ENCODE measurements at places on chromosomes 16 and 17. TPM values are rescaled to one million over a fixed set of nuclear protein-coding genes. Genes with fewer than 3 reads are reported as not detected.

Gene CTF1
- total RNA-seq: 10.3 TPM

DNA sequence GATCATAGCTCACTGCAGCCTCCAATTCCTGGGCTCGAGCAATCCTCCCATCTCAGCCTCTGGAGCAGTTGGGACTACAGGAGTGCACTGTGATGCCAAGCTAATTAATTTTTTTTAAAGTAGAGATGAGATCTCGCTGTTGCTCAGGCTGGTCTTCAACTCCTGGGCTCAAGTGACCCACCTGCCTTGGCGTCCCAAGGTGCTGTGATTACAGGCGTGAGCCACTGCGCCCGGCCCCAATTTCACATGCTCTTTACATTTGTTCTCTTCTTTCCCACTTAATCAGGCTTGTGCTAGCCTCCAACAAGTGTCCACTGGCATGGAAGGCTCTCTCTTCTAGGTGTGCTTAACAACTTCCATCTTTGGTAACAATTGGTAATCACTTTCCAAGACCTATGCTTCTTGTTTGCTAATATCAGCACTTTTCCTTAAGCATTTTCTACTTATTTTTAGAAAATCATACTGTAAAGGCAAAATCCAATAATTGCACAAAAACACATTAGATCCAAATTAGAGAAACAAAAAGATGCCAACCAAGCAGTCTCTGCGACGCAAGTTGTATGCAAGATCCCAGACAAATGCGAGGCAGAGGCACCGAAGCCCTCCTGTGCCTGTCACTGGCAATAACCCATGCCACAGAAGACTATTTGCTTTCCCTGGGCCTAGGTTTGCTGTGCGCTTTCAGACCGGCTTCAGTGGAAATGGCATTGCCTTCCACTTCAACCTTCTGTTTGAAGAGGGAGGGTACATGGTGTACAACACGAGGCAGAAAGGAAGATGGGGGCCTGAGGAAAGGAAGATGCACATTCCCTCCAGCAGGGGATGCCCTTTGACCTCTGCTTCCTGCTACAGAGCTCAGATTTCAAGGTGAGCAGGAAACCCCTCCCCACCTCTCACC lies 52.6 kb downstream of the NOS2 start:
- H3K27me3 ChIP-seq: no peaks in the 10 kb centered on the region
- no peak overlapping the region for H3K27ac ChIP-seq

DNA sequence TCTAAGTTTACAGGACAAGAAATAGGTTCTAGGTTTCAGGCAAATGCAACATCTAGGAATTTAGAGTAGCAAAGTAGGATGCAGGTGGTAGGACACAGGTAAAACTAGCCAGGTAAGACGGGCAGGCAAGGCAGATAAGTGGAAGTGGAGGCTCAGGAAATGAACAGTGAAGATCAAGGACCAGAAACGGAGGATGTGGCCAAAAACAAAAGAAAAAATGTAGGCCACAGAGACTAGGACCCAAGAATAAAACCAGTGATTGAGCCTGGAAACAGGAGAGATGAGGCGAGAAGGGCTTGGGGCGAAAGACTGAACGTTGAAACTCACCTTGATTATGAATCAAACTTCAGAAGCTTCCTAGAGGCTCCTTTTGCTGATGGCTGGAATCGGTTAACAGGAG lies 24.0 kb downstream of the CPSF4L start:
- peaks cover 22% of the 10 kb centered on the region for H3K4me1 ChIP-seq
- no peaks in the 10 kb centered on the region for H3K27me3 ChIP-seq
- peaks cover 23% of the 10 kb centered on the region for H3K36me3 ChIP-seq
- H3K27ac ChIP-seq: peak overlapping the region; percentile 13
- no peak overlapping the region for H3K4me3 ChIP-seq
- DNase-seq: no peak

GRCh38 chr16:55367301-55367811 lies 43.4 kb downstream of the IRX6 start:
- no peak for DNase-seq
- H3K27me3 ChIP-seq: peaks cover 80% of the 10 kb centered on the region
- no peak overlapping the region for H3K4me3 ChIP-seq

Gene ALDH3A1
- total RNA-seq: 0.69 TPM

- no peak for DNase-seq
- no peaks in the 10 kb centered on the region for H3K36me3 ChIP-seq
- no peak overlapping the region for H3K27ac ChIP-seq
Measured at GRCh38 chr16:9195287-9195686, 103.8 kb downstream of the HAPSTR1 start.

- peaks cover 25% of the 10 kb centered on the region for H3K36me3 ChIP-seq
- no peaks in the 10 kb centered on the region for H3K27me3 ChIP-seq
- no peak for DNase-seq
- no peak overlapping the region for H3K27ac ChIP-seq
- H3K4me1 ChIP-seq: peaks cover 8% of the 10 kb centered on the region
Measured at GRCh38 chr16:15970202-15970601, 20.8 kb downstream of the ABCC1 start.

GRCh38 chr17:47338026-47338425 lies 14.3 kb downstream of the EFCAB13 start:
- no peak overlapping the region for H3K4me3 ChIP-seq
- no peak overlapping the region for H3K27ac ChIP-seq
- H3K27me3 ChIP-seq: no peaks in the 10 kb centered on the region
- no peak for DNase-seq
- H3K36me3 ChIP-seq: peaks cover 20% of the 10 kb centered on the region

Gene TM4SF5
- not detected for total RNA-seq

- H3K27ac ChIP-seq: peak overlapping the region; percentile 73
- peaks cover 12% of the 10 kb centered on the region for H3K36me3 ChIP-seq
- H3K4me3 ChIP-seq: peak overlapping the region; percentile 8
- peaks cover 25% of the 10 kb centered on the region for H3K4me1 ChIP-seq
- DNase-seq: no peak
- no peaks in the 10 kb centered on the region for H3K27me3 ChIP-seq
Measured at GRCh38 chr17:50100921-50101345, 5.8 kb downstream of the PDK2 start.

Gene NPB
- total RNA-seq: 1.7 TPM

- no peak overlapping the region for H3K27ac ChIP-seq
- DNase-seq: no peak
- no peaks in the 10 kb centered on the region for H3K36me3 ChIP-seq
Measured at GRCh38 chr16:87921236-87921773, 15.0 kb downstream of the CA5A start.

- peaks cover 1% of the 10 kb centered on the region for H3K36me3 ChIP-seq
- no peak for DNase-seq
- no peak overlapping the region for H3K4me3 ChIP-seq
- H3K27ac ChIP-seq: no peak overlapping the region
- peaks cover 16% of the 10 kb centered on the region for H3K4me1 ChIP-seq
Measured at GRCh38 chr17:81000631-81001357, 9.2 kb downstream of the CHMP6 start.

Gene NSMCE1
- total RNA-seq: 26.6 TPM

Gene CLEC10A
- not detected for total RNA-seq

GRCh38 chr16:86142801-86143236 lies 243.9 kb downstream of the IRF8 start:
- H3K4me1 ChIP-seq: peaks cover 1% of the 10 kb centered on the region
- no peak overlapping the region for H3K4me3 ChIP-seq
- DNase-seq: no peak
- no peaks in the 10 kb centered on the region for H3K36me3 ChIP-seq
- peaks cover 45% of the 10 kb centered on the region for H3K27me3 ChIP-seq

GRCh38 chr16:84947022-84947421 lies 64.3 kb downstream of the ZDHHC7 start:
- H3K4me1 ChIP-seq: peaks cover 3% of the 10 kb centered on the region
- peak overlapping the region; percentile 50 for H3K27ac ChIP-seq
- H3K27me3 ChIP-seq: no peaks in the 10 kb centered on the region
- peaks cover 4% of the 10 kb centered on the region for H3K36me3 ChIP-seq
- no peak for DNase-seq
- no peak overlapping the region for H3K4me3 ChIP-seq

DNA sequence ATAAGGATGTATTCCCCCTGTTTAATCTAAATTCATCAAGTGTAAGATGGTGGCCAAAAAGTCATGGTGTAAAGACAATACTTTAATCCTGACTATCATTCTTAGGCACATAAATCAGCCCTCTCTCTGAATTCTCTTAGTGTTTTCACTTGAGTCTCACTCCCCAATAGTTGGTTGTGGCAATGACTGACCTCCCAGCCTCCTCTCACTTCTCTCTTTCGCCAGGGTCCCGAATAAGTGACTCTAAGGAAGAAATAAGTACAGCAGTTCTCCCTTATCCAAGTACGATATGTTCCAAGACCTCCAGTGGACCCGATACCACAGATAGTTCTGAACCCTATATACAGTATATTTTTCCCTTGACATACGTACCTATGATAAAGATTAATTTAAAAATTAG lies 335.3 kb downstream of the MAF start:
- no peaks in the 10 kb centered on the region for H3K4me1 ChIP-seq
- H3K36me3 ChIP-seq: no peaks in the 10 kb centered on the region
- peaks cover 38% of the 10 kb centered on the region for H3K27me3 ChIP-seq
- no peak overlapping the region for H3K27ac ChIP-seq

GRCh38 chr17:60151355-60151754 lies 1.6 kb downstream of the CA4 start:
- no peak overlapping the region for H3K4me3 ChIP-seq
- no peak overlapping the region for H3K27ac ChIP-seq
- no peak for DNase-seq
- peaks cover 8% of the 10 kb centered on the region for H3K4me1 ChIP-seq
- H3K36me3 ChIP-seq: no peaks in the 10 kb centered on the region

- no peak overlapping the region for H3K4me3 ChIP-seq
- no peaks in the 10 kb centered on the region for H3K4me1 ChIP-seq
- H3K27me3 ChIP-seq: no peaks in the 10 kb centered on the region
- peaks cover 2% of the 10 kb centered on the region for H3K36me3 ChIP-seq
- no peak overlapping the region for H3K27ac ChIP-seq
- DNase-seq: no peak
Measured at GRCh38 chr16:4067262-4068001, 48.8 kb downstream of the ADCY9 start.

- no peak overlapping the region for H3K4me3 ChIP-seq
- no peaks in the 10 kb centered on the region for H3K36me3 ChIP-seq
- no peak for DNase-seq
- H3K27ac ChIP-seq: no peak overlapping the region
- H3K27me3 ChIP-seq: peaks cover 7% of the 10 kb centered on the region
Measured at GRCh38 chr17:30299000-30299399, 7.3 kb upstream of the BLMH start.

DNA sequence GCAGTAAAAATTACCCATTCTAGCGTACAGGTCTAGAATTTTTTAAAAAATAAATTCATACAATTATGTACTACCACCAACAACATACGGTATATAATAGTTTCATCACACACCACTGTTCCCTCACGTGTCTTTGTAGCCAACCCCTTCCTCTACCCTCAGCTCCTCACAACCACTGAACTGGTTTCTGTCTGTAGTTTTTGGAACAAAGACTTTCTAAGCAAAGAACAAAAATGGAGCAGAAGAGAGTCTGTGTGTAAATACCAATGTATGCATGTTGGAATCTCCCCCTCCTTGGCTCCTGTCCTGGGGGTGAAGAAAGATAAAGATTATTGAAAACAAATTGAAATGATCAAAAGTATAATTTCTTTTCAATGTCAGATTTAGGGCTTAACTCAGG lies 31.9 kb upstream of the CCR7 start:
- peaks cover 2% of the 10 kb centered on the region for H3K4me1 ChIP-seq
- H3K27ac ChIP-seq: no peak overlapping the region
- no peaks in the 10 kb centered on the region for H3K27me3 ChIP-seq
- no peak for DNase-seq

Gene SNN
- 39.9 TPM for total RNA-seq

DNA sequence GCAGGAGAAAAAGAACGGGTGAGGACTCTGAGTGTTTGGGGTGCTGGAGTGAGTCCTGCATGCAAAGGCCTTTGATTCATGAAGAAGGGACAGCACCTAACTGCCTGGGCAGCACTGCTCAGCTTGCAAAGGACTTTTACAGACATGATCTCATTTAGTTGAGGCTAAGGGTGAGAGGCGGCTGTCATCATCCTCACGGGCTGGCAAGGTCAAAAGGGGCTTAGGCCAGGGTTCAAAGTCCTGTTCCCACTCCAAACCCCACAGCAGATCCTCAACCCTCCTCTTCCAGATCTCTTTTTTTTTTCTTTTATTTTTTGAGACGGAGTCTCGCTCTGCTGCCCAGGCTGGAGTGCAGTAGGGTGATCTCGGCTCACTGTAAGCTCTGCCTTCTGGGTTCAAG lies 4.8 kb downstream of the RHBDF2 start:
- no peak overlapping the region for H3K4me3 ChIP-seq
- no peak overlapping the region for H3K27ac ChIP-seq
- H3K36me3 ChIP-seq: no peaks in the 10 kb centered on the region
- H3K4me1 ChIP-seq: peaks cover 46% of the 10 kb centered on the region

GRCh38 chr16:68607443-68607842 lies 37.7 kb upstream of the CDH3 start:
- H3K36me3 ChIP-seq: no peaks in the 10 kb centered on the region
- no peaks in the 10 kb centered on the region for H3K27me3 ChIP-seq
- no peak overlapping the region for H3K4me3 ChIP-seq
- H3K4me1 ChIP-seq: peaks cover 11% of the 10 kb centered on the region
- H3K27ac ChIP-seq: no peak overlapping the region
- no peak for DNase-seq

DNA sequence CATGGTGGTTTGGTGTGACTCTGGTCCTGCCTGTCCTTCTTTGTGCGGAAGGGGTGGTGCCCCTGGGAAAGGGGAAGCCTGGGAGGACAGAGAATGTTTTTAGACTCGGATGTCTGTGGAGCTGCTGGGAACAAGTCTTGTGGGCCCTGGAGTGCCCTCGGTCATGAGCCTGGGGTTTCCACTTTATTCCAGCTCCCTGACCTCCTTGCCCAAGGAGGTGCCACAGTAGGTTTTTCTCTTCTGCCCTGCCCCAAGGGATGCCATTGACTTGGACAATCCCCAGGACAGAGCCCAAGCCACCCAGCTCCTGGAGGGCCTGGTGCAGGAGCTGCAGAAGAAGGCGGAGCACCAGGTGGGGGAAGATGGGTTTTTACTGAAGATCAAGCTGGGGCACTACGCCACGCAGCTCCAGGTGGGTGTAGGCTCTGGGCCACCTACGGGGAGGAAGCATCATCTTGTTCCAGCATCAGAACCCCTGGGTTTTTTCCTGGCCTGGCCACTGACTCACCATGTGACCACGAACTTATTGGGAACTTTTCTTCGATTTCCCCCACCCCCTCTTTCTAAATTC lies 1.4 kb downstream of the STAT5A start:
- no peak for DNase-seq
- H3K27me3 ChIP-seq: peaks cover 14% of the 10 kb centered on the region
- no peaks in the 10 kb centered on the region for H3K36me3 ChIP-seq
- no peak overlapping the region for H3K27ac ChIP-seq

Data from mesothelial cell of epicardium (in vitro differentiated cells).